NCI-H510A treated with DMSO at 0.1 percent for 48 hours (cell line): ENCODE measurements at places on chromosomes 4 and X.

- peak; percentile 23 for DNase-seq
Measured at GRCh38 chrX:19382555-19383145, 38.9 kb downstream of the PDHA1 start.

DNA sequence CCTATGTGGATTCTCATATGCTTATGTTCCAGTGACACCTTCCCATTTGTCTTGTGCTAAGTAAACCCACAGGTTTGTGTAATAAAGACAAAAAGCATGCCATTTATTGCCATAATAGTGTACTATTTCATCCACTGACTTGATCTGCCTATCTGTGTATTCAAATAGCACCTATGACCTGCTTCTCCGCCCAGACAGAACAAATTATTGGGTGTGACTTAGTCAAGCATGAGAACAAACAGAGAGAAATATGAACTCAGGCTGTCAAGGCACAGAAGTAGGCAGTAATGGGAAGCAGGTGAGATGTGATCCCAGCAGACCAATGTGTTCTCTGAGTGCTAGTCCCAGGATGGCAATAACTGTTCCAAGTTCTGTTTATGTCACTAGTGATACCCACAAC, 25.4 kb downstream of the ELOVL6 start:
- DNase-seq, result peak; percentile 76

GRCh38 chrX:103999234-103999633, 14.3 kb downstream of the H2BW1 start:
- no peak for DNase-seq

DNA sequence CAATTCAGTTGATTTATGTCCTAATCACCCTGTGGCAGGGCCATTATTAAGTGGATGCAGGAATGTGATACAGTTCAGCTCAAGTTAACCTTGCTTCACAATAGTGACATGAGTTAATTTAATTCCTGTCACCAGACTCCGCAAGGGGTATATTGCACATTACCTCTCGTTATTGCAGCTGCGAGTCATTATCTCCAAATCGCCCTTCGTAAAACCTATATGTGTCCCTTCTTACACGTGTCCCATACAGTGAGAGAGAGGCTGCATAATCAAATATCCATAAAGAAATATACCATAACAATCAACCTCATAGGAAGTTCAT, 369.9 kb upstream of the ANXA10 start:
- no peak for DNase-seq

- no peak for DNase-seq
Measured at GRCh38 chr4:108346818-108347210, 178.1 kb upstream of the LEF1 start.

DNA sequence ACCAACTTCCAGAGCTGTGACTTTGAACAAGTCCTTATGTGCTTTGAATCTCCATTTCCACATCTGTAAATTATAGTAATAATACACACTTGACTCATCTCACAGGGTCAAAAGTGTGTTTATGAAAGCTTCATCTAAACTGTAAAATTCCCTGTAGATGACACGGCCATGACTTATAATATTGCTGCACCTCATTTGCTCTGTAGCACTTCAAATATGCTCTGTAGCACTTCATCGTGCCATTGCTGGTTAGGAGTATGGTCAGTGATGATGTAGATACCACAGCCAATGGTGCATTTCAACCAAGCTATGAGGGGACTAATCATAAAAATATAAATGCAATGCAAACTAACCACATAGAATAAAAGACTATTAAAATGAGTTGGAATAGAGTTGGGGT, 318.6 kb downstream of the ANK2 start:
- no peak for DNase-seq

- DNase-seq, result no peak
Measured at GRCh38 chr4:187849556-187850225, 145.9 kb upstream of the ZFP42 start.

DNA sequence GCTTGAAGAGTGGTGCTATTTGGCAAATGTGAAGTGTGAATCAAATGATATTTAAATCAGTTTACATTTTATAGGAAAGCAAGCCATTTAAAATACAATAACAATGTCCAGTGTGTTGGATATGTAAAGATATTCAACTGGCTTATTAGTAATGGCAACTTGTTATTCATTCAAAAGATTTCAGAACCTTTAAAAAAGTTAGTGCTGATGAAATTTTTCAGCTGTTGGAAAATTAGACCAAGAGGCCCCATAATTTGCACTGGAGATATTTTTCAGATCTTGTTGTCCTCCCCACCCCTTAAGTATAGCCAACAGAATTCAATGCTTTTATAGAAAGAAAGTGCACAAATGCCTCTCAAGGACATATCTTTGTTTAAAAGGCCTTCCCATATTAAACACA, 54.6 kb downstream of the UNC5C start:
- no peak for DNase-seq

GRCh38 chr4:153634738-153635353, 49.2 kb upstream of the TLR2 start:
- peak; percentile 7 for DNase-seq

- no peak for DNase-seq
Measured at GRCh38 chr4:61877893-61878292, 677.8 kb downstream of the ADGRL3 start.

DNA sequence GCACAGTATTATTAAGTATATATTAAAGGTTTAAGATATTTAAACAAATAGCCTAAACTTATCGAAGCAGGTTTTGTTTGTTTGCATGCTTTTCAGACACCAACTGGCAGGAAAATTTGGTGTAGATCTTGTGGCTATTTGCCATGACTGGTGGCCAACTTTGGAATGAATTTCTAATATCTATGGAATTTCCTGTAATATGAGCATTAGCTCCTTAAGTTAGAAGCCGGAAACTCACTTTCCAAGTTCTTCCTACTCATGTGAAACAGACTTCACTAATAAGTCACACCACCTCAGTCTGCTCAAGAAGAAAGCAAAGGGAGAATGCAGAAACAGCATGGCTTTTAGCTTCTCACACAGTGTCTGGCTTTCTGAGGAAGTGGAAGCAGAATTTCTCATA, 563.9 kb downstream of the GRXCR1 start:
- no peak for DNase-seq

DNA sequence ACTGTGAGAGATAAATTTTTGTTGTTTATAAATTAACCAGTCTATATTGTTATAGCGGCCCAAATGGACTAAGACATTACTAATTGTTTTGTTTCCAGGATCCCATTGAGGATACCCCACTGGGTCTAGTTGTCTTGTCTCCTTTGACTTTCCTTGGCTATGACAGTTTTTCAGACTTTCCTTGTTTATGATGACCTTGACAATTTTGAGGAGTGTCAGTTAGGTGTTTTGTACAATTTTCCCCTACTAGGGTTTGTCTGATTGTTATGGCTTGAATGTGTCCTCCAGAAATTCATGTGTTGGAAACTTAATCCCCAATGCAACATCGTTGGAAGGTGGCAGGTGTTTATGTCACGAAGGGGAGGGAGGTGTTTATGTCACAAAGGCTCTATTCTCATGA, 89.6 kb upstream of the PITX2 start:
- DNase-seq, result no peak

- DNase-seq, result no peak
Measured at GRCh38 chrX:109345856-109346255, 136.0 kb downstream of the GUCY2F start.

DNA sequence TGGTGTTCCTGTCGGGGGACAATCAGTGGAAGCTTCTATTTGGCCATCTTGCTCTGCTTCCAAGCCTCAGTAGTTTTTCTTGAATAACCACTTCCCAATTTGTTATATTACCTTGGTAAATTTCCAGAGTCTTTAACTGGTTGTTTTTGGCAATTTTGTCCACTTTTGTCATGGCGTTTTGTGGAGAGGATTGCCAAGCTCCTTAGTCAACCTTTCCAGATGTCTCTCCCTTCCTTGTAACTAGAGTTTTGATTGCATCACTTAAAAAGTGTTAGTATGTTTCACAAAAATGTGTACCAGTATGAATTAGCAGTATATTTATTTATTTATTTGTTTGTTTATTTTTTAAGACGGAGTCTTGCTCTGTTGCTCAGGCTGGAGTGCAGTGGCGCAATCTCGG, 15.8 kb upstream of the UXT start:
- DNase-seq, result no peak

- no peak for DNase-seq
Measured at GRCh38 chrX:40096395-40097091, 1.2 kb downstream of the BCOR start.

GRCh38 chr4:26780539-26780938, 80.1 kb upstream of the STIM2 start:
- no peak for DNase-seq

- no peak for DNase-seq
Measured at GRCh38 chrX:40805404-40805803, 70.1 kb upstream of the MED14 start.

DNA sequence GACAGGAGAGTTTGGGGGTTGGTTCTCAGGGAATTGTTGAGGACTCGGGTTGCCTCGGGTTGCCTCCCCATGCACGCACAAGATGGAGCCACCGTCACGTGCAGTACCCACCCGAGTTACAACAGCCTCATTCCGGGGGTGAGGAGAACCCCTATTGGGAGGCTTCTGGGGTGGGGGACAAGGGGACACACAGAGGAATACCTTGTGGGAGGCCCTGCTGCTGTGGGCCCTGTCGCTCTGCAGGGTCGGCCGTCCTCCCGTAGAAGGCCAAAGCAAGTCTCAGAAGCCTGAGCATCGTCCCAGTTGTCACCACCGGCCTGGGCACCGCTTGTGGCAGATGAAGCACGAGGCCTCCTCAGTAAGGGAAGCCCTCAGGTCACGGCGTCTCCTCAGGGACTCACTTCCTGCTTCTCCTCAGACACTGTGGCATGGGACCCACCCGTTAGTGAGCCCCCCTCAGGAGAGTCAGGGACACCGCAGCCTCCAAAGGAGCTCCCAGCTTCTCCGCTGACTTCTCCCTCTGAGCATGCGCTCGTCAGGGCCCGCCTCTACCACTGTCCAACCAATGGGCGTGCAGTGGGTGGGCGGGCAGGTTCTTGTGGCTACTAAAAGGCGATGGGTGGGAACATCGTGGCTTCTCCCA, at the start of gene CT55:
Gene CT55 (minus strand): TSS at position 522 of the 643 bp plus-strand sequence. CDS start 227 bp downstream, at position 295.
- no peak for DNase-seq

DNA sequence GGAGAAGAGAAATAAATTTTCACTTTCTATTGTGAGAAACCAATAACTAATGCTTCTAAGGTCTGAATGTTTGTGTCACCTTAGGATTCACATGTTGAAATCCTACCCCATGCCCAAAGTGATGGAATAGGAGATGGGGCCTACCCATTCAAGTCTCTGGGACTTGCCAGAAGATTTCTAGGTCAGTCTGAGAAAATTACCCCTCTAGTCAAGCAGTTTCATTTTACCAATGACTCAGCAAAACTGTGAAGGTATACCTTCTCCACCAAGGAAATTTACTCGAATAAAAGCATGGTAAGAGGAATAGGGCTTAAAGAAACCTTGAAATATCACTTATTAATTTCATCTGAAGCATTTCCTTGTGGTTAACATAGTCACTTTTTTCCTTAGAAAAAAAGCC, 23.5 kb upstream of the PAPSS1 start:
- no peak for DNase-seq

DNA sequence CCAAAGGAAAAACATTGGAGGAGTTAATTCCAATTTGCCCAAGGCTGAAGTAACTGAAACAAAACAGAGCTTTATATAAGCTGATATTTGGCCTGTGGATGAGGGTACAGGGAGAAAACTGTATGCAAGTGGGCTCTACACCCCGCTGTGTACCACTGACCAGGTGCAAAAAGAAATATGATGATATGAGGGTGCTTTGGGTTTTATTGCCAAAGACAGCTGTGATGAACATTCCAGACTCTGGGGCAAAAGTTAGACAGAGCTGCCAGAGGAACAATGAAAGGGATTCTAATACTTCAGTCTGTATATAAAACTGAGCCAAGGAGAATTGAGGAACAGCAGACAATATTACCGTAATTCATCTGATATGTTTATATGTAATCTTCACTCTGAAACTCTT, 117.4 kb downstream of the MID1 start:
- no peak for DNase-seq

GRCh38 chrX:109199726-109200125, 282.2 kb downstream of the GUCY2F start:
- no peak for DNase-seq

GRCh38 chr4:71460371-71460770, 121.6 kb downstream of the SLC4A4 start:
- DNase-seq, result peak; percentile 63

- peak; percentile 8 for DNase-seq
Measured at GRCh38 chrX:87664381-87664780, 146.8 kb downstream of the KLHL4 start.

GRCh38 chrX:79259073-79259689, 108.0 kb downstream of the ITM2A start:
- DNase-seq, result no peak

DNA sequence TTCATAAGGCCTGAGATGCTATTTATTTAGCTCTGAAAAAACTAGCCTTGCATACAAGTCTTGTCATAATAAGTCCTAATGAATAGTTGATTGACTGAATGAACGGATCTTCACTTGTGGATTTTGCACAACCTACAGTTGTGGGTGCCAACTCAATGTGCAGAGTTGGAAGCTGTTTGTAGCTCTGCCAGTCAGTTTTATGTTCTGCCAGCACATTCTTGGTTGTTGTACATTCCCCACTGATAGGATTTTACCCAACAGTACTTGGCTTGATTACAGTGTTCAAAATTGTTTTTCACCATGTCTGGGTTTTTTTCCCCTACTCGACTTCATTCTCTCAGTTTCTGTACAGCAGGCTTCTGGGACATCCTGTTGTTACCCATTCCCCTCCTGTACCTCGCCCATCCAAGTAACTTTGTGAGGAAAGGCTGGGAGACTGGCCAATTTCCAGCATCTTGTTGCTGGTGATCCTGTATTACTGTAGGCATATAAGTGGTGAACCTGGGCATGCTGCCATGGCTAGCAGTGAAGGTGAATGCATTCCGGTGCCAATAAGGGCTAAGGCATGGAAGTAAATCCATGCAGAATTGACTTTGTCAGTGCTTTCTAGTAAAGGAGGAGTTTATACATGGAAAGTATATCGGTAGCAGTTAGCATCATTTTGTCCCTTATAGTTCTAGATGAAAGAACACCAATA, 22.8 kb downstream of the IL1RAPL1 start:
- DNase-seq, result no peak

DNA sequence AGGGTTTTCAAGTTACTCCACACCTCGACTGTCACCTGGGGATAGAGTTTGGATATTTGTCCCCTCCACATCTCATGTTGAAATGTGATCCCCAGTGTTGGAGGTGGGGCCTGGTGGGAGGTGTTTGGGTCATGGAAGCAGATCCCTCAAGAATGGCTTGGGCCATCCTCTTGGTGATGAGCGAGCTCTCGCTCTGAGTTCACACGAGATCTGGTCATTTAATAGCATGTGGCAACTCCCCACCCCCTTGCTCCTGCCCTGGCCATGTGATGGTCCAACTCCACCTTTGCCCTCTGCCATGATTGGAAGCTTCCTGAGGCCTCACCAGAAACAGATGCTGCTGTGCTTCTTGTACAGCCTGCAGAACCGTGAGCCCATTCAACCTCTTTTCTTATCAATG, 8.3 kb downstream of the CTAG1A start:
- no peak for DNase-seq
